ENCODE measurements at places on chromosomes 12 and 14.

DNA sequence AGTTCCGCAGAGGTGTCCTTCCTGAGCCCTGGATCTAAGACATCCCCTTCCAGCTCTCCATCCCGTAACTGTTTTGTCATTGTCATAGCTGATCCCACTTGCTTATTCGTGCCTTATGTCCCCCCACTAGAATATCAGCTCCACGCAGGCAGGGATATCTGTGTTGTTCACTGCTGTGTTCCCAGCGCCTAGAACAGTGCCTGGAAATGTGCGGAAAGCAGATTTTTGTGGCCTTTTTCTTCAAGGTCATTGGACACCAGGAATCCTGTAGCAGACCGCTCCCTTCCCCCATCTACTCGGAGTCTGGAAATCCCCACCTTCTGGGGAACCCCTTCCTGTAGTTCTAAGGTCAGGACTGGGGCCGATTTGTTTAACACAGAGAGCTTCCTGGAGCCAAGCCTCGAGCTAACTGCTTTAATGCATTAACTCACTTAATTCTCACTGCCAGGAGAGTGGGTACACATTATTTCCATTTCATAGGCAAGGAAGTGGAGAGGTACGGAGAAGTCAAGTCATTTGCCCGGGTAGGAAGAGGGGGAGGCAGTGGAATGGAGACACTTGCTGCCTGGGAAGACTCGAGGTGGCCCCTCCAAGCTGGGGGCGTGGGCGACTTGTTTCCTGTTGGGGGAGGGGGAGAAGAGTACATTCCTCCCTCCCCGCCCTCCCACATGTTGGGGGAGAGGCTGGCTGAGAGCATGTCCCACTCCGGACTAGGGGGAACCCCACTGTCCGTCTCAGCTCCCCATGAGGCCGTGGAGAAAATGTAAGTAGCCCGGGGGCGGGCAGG is 1.2 kb upstream of the SH2B3 start:
- no peak for DNase-seq

GRCh38 chr14:24398653-24399446 is at the start of gene NYNRIN:
NYNRIN (plus strand) TSS chr14:24399003; CDS start chr14:24399247, 244 bp downstream.
- DNase-seq: peak; percentile 49

GRCh38 chr12:47269916-47270315 is 190.2 kb upstream of the AMIGO2 start:
- no peak for DNase-seq

- DNase-seq: no peak
Measured at GRCh38 chr14:54446161-54446693, 5.1 kb upstream of the CNIH1 start.

GRCh38 chr12:113818833-113819232 is 147.3 kb downstream of the RBM19 start:
- peak; percentile 16 for DNase-seq

DNA sequence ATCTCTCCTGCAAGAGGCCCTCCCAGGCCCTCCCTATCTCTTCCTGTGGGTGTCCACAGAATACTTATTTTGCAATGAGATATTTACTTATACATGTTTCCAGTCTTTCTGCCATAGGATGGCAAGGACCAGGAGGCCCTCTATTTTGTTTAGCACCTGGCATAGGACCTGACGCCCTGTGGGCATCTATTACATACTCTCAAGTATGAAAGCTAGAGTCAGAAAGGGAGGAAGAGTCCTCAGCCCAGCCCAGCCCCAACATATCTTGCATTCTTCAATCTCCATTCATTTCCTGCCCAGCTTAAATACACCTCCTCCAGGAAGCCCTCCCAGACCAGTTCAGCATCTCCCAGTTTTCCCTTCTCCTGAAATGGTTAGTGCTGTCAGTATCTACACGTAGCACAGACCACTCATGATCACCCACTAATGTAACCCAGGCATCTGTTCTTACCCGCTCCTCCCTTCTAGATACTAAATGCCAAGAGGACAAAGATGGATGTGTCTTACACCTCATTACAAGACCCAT is 7.4 kb downstream of the FOXN4 start:
- no peak for DNase-seq

DNA sequence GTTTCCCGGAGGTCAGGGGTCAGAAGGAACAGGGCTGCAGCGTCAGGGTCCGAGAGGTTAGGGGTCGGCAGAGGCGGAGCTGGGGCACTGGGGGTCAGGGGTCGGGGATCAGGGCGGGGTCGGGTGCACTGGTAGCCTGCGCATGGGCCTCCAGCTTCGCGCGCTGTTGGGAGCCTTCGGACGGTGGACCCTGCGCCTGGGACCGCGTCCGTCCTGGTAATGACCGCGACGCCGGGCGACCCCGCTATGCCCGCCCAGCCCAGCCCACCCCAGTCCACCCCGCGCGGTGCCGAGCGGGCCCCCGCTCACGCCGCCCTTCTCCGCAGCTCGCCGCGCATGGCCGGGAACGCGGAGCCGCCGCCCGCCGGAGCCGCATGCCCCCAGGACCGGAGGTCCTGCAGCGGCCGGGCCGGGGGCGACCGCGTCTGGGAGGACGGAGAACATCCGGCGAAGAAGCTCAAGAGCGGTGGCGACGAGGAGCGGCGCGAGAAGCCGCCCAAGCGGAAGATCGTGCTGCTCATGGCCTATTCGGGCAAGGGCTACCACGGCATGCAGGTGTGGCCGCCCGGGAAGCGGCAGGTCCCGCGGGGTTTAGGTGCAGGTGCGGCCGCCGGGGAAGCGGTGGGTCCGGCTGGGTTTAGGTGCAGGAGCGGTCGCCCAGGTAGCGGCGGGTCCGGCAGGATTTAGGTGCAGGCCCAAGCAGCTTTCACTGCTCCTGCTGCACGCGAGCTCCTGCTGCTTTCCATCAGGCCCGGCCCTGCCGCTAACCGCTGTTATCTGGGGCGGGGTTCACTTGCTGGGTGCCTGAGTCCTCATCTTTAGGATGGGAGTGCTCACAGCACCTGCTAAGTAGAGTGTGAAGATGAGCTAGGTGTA is 743 bp downstream of the PUS1 start:
- DNase-seq: no peak

DNA sequence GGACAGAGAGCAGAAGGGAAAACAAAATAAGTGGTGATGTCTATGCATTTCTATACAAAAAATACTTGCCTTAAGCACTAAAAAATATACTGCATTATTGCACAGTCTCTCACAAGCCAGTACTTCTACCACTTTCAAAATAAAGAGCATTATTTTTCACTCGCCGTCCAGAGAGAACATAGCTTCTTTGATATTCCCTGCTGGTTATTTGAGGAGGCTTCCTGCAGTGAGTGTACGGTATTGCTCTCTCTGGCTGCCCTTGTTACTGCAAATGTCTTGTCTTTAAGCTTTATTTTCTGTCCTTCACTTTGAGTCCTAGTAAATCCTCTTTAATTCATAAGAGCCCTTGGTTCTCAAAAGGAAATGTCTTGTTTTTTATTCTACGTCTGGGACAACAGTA is 81.1 kb downstream of the EML1 start:
- DNase-seq: no peak

- no peak for DNase-seq
Measured at GRCh38 chr14:106657460-106657859, 1131.1 kb downstream of the TMEM121 start.

GRCh38 chr12:98738002-98738401 is 92.9 kb downstream of the APAF1 start:
- no peak for DNase-seq

- no peak for DNase-seq
Measured at GRCh38 chr12:77751939-77752338, 78.8 kb upstream of the NAV3 start.

- no peak for DNase-seq
Measured at GRCh38 chr12:109710747-109711595, 2.7 kb upstream of the FAM222A start.

DNA sequence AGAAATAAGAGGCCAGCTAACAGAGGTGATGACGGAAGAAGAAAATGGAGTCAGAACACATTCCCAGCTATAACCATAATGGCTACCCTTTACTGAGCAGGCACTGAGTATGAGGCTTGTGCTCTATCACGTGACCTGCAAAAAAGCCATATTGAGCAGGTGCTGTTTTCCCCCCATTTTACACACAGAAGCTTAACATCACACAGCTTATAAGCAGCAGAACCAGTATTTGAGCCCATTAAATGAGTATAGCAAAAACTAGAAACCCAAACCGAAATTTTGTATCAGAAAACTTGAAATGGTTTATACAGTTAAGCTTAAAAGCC is 28.4 kb downstream of the PAPLN start:
- no peak for DNase-seq

DNA sequence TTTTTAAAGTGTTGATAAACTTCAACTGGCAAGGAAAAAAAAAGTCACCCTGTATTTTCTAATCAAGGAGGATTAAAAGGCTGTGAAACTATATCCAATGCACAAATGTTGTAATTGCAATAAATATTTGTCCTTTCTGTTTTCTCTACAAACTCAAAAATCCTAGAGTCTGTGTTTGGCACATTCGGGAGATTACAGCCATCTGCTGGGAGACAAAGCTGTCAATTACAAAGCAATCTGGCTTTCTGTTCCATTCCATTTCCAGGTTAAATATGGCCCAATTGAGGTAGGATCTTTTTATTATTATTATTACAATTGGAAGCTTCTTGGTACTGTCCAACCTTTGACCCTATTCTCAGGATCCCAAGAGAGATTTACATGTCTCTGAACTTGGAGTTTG is 295.9 kb downstream of the DIO2 start:
- no peak for DNase-seq

- no peak for DNase-seq
Measured at GRCh38 chr12:50024805-50025186, 498 bp downstream of the RACGAP1 start.

Data from progenitor cell of endocrine pancreas (in vitro differentiated cells).